Femur (tissue), 1 donor: ENCODE measurements at places on chromosomes 3 and 15.

DNA sequence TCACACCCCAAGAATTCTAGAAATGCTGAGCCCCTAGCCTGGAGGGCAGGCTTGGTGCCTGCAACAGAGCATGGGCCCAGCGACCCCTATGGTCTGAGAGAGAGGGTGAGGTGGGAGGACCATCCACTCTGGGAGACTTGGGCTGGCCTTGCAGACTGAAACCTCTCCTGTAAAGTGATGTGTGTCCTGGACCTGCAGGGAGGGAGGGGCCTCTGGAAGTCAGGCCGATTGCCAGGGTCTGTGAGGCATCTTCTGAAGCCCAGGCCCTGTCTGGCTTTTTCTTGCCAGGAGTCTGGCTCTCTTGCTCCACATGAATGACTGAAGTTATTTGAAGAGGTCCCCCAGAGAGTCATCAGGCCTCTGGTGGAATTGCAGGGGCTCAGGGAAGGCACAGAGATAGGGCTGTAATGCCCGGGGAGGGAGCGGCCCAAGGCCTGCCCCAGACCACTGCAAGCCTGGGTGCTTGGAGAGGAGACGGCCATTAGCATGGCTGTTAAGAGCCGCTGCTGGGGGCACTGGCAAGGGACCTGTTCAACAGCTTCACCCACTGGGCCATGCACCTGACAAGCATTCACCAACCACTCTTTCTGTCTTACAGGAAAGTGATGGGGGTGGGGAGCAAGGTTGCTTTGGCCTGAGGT lies 56.0 kb upstream of the CHRNA7 start:
- no peak for DNase-seq

GRCh38 chr15:70271422-70272088 lies 173.8 kb upstream of the TLE3 start:
- DNase-seq = no peak

- no peak for DNase-seq
These were observed 1.3 kb upstream of the MESD start for GRCh38 chr15:80990955-80991354.

- DNase-seq = no peak
These were observed 56.1 kb downstream of the ATP10A start for GRCh38 chr15:25807063-25807462.

DNA sequence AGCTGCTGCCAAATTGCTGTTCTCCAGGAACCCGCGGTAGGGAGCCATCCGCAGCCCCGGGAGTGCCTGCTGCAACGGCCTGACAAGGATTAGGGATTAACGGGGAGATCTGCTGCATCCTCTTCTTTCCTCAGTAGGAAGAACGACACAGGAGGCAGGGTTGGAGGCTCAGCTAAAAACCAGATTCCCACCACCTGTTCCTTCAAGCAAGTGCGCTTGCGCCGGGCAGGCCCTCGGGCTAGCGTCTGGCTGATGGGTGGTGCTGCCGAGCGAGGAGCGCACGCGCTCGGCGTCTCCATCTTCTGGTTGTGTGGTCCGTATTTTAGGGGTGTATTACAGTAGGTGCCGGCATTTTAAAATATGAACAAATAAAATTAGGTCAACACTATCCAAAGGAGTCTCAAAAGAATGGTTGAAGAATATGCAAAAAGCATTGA lies 25.4 kb upstream of the SLC25A26 start:
- peak; percentile 67 for DNase-seq

- no peak for DNase-seq
These were observed 211.7 kb upstream of the UBE2E1 start for GRCh38 chr3:23594066-23594465.
